Activated naive CD4-positive, alpha-beta T cell treated with anti-CD3 and anti-CD28 coated beads, Interleukin-2, amount 50 U/mL, for 72 hours (primary cell): ENCODE measurements at places on chromosomes 11 and 22. TPM values are rescaled to one million over a fixed set of nuclear protein-coding genes. Genes with fewer than 3 reads are reported as not detected.

- no peak for DNase-seq
Measured at GRCh38 chr11:64729851-64730382, 6.9 kb upstream of the NRXN2 start.

DNA sequence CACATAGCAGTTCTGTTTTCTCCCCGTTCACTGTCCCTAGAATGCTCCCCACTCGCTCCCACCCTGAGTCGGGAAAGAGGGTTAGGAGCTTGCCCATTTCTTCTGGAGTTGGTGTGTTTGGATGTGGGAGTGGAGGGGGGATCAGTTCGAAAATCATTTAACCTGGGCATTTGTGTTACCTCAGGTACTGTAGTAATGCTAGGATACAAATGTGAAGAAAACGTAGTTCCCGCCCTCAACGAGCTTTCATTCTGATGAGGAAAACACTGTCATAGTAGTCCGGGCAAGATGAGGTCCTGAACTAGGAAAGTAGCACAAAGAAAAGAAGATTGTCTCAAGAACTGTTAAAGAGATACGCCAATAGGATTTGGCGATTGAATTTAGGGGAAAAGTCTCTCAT lies 539 bp downstream of the SDHD start:
- no peak for DNase-seq

GRCh38 chr11:43359422-43359818 lies 700 bp downstream of the TTC17 start:
- no peak for DNase-seq

- DNase-seq, result no peak
Measured at GRCh38 chr22:48821346-48821690, 1006.4 kb downstream of the BRD1 start.

The OR6T1 gene
- not detected for total RNA-seq

- no peak for DNase-seq
Measured at GRCh38 chr22:46749682-46750529, 11.9 kb upstream of the CERK start.

The MPZL3 gene
- total RNA-seq, result 35.0 TPM

GRCh38 chr22:38249803-38250642 lies 22.8 kb downstream of the TMEM184B start:
- no peak for DNase-seq

The SLC7A4 gene
- total RNA-seq, result not detected

- DNase-seq, result no peak
Measured at GRCh38 chr11:130068986-130069658, 572 bp upstream of the APLP2 start.

DNA sequence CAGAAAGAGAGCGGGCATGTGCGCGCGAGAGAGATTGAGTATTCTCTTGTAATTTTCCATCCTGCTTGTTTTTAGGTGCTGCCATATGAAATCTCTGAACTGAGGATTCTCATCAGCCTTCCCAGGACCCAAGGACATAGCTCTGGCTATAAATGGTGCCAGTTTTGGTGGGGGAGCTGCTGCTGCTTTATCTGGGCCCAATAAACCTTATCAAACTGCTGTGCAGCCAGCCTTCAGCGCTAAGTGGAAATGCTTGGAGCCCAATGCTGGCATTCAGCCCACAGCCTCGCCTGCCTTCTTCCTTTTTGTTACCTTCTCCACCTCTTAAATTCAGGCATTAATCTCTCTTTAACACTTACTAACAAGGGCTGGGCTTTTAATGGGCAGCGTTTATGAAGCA lies 2.4 kb upstream of the ZBTB16 start:
- DNase-seq, result no peak

The LRRC74B gene
- total RNA-seq, result not detected

DNA sequence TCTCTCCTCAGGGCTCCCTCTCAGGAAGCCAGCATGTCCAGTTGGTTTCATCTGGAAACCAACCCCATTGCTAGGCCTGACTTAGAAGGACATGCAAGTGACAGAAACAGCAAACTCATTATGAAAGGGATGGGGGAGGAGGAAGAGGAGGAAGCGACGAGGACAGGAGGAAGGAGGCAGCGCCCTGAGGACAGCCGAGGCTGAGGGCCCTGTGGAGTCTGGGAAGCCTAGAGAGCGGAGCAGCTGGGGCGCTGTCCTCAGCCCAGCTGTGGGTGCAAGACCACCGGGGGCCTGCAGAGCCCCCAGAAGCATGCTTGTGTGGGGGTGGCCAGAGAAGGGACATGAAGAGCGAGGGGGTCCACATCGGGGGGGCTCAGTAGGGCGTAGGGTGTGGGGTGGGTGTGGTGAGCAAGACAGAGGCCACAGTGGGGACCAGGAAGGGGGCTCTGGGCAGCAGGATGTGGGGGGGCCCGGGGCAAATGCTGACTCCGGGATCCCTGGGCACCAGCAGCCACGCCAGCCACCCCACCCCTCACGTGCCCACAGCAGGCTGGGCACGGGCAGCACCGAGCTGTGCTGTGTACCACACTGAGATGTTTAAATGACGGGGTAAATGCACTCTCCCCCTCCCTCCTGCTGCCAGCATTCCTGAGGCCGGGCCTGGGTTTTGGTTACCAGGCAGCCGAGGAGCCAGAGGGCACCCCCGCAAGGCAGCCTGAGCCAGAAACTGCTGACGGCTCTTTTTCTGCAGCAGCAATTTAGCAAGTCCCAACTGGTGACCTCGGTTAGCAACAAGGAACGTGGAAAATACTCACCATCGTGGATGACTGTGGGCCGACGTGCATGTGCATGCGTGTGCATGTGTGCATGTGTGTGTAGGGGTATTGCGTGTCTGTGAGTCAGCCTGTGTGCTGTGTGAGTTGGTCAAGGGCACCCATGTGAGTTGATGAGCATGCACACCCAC lies 82.7 kb upstream of the LINC01488 start:
- no peak for DNase-seq

The MFRP gene
- total RNA-seq, result not detected

- no peak for DNase-seq
Measured at GRCh38 chr22:16917144-16918003, 90.6 kb downstream of the GAB4 start.

DNA sequence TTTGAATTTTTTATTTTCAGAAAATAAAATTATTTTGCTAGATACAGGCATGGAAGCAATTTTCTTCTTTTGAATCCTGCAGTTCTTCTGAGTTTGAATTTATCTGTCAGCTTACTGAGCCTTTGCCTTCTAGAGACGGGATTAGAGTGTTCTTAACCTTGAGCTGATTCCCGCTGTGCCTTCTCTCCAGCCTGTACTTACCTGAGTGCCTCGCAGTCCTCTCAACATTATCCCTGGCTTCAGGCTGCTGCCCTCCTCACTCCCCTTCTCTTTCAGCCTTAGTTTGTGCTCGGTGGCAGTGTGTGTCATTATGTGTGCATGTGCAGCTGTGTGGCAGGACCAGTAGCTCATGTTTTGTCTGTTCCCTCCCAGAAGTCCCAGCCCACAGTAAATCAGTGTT lies 24.3 kb downstream of the OSBP2 start:
- no peak for DNase-seq

The TECTA gene
- 0.33 TPM for total RNA-seq

- no peak for DNase-seq
Measured at GRCh38 chr11:30535818-30536217, 50.3 kb downstream of the MPPED2 start.

DNA sequence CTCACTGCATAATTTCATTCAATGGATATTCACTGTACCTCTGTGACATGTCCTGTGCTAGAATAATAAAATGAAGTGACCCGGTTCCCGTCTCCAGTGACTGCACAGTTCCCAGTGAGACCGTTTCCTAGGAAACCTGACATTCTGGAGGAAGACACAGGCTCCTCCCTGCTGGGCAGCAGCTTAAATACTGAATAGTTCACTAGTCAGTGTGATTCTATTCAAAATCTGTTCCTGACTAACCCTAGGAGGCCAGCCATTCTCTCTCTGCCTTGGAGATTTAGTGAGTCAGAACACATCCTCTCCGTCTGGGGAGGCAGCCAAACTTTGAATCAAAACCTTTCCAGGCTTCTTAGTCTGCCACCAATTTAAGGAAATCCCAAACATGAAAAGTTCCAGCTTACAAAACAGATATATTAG lies 11.3 kb downstream of the TRIM66 start:
- no peak for DNase-seq
